ENCODE measurements at places on chromosomes 13 and 19.

DNA sequence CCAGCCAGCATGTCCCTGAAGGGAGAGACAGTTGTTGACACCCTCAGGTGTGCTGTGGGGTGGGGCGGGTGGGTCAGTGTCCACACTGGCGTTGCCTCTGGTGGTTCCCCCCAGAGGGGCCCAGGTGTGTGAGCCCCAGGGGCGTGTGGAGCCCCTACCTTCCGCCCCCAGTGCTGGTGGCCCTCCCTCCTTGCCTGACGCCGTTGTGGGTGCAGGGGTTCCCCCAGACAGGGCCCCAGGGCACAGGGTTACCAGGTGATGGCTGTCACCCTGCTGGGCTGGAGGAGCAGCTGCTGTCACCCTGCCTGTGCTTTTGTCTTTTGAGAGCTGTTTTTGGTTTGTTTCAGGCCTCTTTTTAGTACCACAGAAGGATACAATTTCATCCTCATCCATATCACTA, 27.2 kb downstream of the ATP4B start:
- DNase-seq: no peak

DNA sequence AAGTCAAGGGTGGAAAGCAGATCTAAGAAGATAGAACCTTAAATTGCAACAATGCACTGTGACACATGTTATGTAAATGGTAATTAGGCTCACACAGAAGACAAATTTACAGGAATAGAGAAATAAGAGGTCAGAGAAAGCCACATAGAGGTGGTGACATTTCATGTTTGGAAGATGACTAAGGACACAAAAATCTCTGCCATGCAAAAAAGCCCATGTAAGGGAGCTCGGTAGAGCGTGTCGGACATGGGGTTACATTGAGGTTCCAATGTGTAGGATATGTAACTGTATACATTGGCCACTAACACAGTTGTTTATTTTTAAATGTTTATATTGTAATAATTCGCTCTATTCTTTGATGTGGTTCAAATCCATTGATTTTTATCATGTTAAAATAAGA, 33.7 kb downstream of the SUGT1 start:
- no peak for DNase-seq

GRCh38 chr13:102039264-102039663, 362.6 kb downstream of the FGF14 start:
- no peak for DNase-seq

GRCh38 chr19:854549-854948, 2.4 kb downstream of the ELANE start:
- DNase-seq: no peak

DNA sequence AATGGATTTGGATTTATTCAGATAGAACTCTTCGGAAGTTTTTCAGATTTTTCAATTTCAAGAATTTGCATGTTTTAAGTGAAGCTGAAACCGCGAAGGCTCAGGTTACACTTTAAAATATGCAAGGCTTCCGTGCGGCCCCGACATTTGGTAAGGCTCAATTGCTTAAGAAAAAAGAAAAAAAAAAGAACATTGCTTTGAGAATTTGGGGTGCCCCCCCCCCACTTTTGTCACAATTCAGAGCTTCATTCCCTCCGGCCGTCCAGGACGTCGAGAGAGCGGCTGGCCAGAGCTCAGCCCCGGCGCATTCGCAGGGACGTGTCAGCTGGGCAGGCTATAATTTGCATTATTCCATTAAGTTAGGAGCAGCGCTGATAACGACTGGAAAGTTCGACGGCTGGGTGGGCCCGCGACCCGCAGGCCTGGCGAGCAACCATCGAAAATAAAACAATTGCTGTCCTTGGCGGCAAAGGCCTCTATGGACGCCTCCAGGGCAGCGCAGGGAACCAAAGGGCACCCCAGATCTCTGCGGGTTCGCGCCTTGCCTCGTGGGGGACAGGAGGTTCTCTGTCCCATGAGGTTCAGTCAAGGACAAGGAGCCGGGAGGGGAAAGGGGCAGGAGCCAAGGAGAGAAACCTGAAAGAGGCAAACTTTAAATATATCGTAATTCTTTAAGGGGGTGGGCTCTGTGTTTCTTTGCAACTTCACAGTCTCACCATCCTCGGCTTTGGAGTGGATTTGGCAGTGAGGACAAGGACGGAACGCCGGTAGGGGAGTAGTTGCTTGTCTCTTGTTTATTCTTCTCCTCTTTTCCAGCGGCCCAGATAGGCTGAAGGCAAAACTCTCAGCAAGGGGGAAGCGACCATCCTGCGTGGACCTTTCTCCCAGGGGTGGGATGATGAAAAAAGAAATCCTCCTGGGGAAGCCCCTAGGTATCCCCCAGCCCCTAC, 7.0 kb downstream of the SOX21 start:
- DNase-seq: no peak

- DNase-seq: no peak
Measured at GRCh38 chr13:50099473-50099872, 84.2 kb downstream of the KCNRG start.

DNA sequence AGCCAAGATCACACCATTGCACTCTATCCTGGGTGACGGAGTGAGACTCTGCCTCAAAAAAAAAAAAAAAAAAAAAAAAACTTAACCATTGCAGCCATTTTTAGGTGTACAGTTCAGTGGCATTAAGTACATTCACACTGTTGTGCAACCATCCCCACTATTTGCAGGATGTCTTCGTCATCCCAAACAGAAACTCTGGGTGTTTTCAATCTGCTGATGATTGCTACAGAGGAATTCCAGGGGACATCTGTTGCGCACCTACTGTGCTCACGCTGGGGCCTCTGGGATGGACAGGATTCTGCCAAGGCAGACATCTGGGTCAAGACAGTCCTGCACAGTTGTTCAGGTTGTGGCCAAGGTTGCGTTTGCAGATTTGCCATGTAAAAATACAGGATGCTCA, 2.4 kb upstream of the APOC4 start:
- DNase-seq: no peak

DNA sequence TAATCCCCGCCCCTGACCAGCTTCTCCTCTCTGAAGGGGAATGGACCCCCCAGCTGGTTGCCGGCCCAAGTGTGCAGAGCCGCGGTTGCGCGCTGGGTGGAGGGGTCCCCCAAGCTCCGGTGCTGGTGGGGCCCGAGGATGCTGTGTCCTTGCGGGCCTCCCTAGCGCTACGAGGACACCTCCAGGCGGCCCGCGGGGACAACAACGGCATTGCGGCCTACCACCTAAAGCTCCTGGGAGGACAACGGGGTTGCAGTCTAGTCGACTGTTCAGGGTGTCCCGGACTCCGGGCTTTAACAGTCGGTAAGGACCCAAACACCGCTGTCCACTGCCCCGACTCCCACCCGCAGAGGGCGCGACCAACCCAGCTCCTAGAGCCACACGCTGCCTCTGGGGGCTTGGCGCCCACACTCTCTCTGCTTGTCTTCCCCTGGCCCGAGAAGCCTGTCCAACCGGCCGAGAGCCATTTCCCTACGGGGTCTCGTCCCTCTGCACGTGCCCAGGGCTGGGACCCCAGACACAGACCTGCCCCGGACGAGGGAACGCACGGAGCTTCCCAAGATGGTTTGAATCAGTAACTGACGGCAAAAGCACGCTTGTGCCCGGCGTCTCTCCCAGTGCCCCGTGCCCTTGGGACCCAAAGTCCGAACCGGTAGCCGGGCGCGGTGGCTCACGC, 927 bp upstream of the SDHAF1 start:
- DNase-seq: peak; percentile 50

GRCh38 chr19:11191273-11191755, 6.0 kb downstream of the KANK2 start:
- peak; percentile 17 for DNase-seq

- no peak for DNase-seq
Measured at GRCh38 chr13:46595885-46596275, 42.9 kb downstream of the LRCH1 start.

- no peak for DNase-seq
Measured at GRCh38 chr13:49524740-49525501, 29.2 kb downstream of the PHF11 start.

GRCh38 chr19:30146346-30146745, 204.3 kb downstream of the URI1 start:
- DNase-seq: no peak

DNA sequence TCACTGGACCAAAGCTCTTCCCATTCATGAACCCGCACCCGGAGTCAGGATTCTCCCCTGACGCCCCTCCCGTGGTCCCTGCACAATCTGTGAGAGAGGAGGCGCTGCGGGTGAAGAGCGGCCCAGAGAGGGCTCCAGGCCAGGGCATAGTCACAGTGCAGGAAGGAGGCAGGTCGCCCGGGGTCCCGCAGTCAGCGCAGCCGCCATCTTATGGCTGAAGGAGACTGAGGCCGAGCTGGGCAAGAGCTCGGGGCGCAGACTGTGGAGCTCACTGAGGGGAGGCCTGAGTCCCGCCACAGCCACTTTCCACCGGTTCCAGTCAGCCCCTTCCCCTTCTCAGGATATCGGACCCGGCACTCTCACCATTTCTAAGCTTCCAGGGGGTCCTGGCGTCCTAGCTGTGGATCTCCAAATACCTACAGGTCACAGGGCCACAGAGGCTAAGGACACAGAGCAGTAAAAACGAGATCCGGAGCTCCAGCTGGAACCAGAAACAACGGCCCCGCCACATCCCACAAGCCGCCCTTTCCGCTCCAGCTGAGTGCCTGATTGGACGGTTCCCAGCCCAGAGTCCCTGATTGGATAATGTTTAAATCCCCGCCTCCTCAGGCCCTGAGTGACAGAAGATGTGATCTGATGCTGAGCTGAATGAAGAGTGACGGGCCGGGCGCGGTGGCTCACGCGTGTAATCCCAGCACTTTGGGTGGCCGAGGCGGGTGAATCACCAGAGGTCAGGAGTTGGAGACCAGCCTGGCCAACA, at the start of gene ZNF99:
Gene ZNF99 (minus strand): TSS at position 501 of the 760 bp plus-strand sequence. CDS start 135 bp downstream, at position 366.
- no peak for DNase-seq

GRCh38 chr19:45446944-45447343, 20.9 kb upstream of the FOSB start:
- DNase-seq: no peak

GRCh38 chr13:81139987-81140386, 799.1 kb upstream of the SPRY2 start:
- DNase-seq: no peak

DNA sequence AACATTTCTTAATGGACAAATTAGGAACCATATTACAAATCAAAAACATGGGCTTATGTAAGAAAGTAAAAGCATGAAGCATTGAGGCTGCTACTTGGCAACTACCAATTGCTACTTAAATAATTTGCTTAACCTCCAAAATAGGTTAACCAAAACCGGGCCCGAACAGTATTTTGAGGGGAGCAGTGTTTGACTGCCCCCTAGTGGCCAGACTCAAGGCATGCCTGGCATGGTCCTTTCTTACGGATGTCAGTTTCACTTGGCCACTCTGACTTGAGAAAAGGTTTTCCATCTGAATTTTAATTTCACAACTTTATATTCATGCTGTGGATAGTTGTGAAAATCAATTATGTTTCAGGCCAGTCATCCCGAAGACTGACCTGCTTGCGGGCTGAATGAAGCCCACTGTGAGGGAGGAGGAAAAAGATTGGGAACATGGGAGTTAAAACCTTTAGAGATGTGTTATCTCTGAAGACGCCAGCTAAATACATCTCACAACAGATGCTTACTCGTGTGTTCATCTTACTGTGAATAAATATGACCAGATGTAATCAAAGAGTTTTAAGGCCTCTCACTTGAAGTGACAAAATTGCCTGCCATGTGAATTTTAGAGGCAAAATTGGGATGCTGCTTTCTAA, 2.9 kb downstream of the RXFP2 start:
- DNase-seq: peak; percentile 69

GRCh38 chr13:73499695-73500094, 440.9 kb downstream of the KLF5 start:
- no peak for DNase-seq

GRCh38 chr13:60242043-60242595, 78.4 kb upstream of the DIAPH3 start:
- no peak for DNase-seq

DNA sequence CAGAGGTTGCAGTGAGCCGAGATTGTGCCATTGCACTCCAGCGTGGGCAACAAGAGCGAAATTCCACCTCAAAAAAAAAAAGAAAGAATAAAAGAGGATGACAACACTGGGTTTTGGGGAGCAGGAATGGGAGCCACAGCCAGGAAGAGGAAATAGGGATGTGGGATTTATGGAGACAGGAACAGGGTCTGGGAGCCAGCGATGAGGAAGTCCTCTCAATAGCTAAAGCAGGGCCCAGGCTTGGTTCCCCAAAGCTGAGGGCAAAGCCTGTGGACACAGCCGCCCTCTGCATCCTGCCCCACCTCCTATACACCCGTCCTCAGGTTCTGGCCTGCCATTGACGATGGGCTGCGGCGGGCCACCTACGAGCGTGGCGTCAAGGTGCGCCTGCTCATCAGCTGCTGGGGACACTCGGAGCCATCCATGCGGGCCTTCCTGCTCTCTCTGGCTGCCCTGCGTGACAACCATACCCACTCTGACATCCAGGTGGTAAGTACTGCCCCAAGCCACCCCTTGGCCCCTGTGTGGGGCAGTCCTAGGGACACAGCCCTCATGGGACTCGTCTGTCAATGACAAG, 13.6 kb downstream of the HIPK4 start:
- DNase-seq: no peak

DNA sequence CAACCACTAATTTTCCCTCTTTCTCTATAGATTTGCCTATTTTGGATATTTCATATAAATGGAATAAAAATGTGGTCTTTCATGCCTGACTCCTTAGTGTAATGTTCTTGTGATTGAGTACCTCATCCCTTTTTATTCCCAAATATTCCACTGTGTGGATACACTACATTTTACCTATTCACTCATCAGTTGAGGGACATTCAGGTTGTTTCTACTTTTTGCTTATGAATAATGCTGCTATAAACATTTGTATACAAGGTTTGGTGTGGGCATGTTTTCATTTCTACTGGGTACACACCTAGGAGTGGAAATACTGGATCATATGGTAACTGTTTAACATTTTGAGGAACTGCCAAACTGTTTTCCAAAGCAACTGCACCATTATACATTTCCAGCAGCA, 5.1 kb upstream of the WBP4 start:
- no peak for DNase-seq

- DNase-seq: no peak
Measured at GRCh38 chr13:94988654-94989053, 276.3 kb upstream of the SOX21 start.

- DNase-seq: no peak
Measured at GRCh38 chr13:19663416-19663979, 30.0 kb downstream of the MPHOSPH8 start.

DNA sequence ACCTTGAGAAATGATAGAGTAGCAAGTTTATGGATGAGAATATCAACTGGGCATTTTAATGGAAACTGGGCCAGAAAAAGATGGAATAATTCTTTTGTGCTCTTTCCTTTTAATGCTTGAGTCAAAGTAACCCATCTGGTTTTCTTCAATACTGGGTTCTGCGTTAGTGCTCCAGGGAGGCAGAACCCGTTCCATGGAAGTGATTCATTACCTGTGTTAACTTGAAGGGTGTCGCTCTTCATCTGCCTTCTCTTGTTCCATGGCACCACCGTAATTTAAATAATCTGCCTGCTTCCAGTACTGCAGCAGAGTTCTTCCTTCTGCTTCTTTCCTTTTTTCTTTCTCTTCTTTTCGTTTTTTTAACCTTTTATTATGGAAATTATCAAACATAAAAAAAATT, 14.7 kb upstream of the USP12 start:
- no peak for DNase-seq

DNA sequence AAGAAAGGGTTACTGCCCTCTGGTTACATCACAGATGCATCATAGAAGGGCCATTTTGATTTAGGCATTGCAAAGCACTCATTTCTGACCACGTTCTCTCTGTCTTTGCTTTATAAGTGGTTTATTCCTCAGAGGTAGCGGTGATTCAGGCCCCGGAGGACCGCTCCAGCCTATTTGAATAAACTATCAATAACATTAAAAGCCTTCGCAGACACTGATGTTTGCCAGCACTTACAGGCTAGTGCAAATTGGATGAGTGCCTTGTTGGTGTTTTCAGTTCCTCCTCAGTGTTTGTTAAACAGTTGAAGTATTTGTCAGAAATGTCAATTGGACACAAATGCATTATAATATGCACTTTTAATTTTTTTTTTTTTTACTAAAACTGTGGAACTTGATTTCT, 120.2 kb downstream of the RXFP2 start:
- no peak for DNase-seq
